ENCODE measurements at places on chromosomes 3 and 15. TPM values are rescaled to one million over a fixed set of nuclear protein-coding genes. Genes with fewer than 3 reads are reported as not detected.

Gene ITIH1
- total RNA-seq, result not detected

Gene GABRR3
- total RNA-seq, result not detected

Gene GPR62
- 0.07 TPM for total RNA-seq

Gene AGTR1
- 0.12 TPM for total RNA-seq

Gene ACTC1
- total RNA-seq, result 4.8 TPM

Gene PYGO1
- 8.7 TPM for total RNA-seq

Gene ADAMTSL3
- not detected for total RNA-seq

Gene ALDH1A3
- 1.2 TPM for total RNA-seq

Gene IDH3A
- 64.2 TPM for total RNA-seq

Gene POLQ
- 7.7 TPM for total RNA-seq

Gene JMJD7
- total RNA-seq, result 8.4 TPM

Gene GRK7
- total RNA-seq, result not detected
